ENCODE measurements at places on chromosomes 1 and 21.

- DNase-seq = no peak
Measured at GRCh38 chr1:116340506-116341231, 32.4 kb upstream of the ATP1A1 start.

- DNase-seq = no peak
Measured at GRCh38 chr1:152967201-152967600, 3.2 kb upstream of the SPRR4 start.

DNA sequence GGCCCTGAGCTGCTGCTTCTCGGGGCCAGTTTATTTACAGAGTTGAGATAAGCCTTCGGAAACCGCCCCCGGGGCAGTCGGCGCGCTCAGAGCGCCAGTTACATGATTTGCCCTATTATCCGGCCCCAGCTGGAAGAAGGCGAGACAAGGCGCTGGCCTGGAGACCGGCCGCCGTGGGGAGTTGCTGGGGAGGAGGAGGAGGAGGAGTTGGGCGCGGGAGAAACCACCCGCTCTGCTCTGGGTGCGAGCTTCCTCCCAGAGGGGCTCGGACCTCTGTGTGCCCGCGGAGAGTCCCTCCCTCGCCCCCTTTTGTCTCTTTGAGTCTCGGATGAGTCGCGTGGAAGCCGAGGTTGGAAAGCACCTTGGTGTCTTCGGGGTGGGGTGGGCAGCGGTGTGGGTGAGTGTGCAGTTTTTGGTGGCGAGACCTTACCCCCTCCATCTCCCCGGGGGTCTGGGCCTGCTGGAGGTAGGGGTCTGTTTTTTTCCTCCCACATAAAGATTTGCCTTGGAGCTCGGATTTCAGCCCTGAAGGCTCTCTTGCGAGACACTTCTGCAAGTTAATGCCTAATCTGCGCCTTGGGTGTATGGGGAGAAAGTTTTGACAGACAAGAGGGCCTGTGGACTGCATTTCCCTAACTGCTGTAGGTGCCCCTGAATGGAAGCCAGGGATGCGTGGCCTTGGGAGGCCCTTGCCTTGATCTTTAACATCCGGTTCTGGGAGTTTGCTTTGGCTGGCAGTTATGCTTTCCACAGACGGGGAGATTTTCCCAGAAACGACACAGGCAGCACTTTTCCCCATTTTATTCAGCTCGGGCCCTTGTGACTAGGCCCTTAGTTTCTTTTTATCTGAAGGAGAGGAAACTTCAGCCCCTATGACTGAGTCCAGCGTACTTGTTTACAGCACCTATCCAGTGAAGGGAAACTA is 80.0 kb downstream of the NDUFS5 start:
- peak; percentile 46 for DNase-seq

DNA sequence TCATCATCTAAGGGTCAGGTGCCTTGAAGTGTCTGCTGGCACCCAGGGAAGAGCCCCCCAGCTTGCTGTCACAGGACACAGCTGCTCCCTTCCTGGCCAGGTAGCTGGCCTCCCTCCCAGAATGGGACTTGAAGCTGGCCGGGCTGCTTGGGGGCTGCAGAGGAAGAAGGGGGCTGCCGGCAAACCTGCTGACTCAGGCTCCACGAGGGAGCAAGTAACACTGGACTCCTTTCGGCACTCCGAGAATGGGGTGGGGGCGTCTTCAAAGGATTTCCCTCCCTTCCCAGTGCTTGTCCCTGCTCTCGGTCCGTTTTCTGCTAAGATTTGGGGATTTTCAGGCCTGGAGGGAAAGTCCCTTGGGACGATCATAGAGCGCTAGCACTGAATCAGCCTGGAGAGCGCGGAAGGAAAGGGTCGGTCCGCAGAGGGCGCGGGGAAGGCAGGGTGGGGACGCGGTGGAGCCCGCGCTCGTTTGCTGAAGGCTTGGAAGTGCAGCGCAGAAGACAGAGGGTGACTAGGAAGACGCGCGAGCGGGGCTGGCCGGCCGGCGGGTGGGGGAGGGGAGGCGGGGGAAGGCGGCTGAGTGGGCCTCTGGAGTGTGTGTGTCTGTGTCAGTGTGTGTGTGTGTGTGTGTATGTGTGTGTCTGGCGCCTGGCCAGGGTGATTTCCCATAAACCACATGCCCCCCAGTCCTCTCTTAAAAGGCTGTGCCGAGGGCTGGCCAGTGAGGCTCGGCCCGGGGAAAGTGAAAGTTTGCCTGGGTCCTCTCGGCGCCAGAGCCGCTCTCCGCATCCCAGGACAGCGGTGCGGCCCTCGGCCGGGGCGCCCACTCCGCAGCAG is at the start of gene CSF1:
CSF1 (plus strand) TSS at position 727 of the 840 bp plus-strand sequence. CDS start 175 bp downstream, outside the sequence.
- DNase-seq = peak; percentile 70

DNA sequence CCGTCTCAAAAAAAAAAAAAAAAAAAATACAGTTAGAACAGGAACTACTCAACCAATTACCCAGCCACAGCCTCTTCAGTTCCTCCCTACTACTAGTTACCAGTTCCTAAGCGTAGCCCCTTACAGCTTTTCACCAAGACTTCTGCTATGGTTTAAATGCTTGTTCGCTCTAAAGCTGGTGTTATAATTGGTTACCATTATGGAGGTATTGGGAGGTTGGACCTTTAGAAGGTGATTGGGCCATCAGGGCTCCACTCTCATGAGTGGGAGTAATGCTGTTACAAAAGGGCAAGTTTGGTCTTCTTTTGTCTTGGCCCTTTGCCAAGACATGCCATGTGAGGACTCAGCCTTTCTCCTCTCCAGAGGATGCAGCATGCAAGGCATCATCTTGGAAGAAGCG is 3.0 kb upstream of the SMPDL3B start:
- no peak for DNase-seq

DNA sequence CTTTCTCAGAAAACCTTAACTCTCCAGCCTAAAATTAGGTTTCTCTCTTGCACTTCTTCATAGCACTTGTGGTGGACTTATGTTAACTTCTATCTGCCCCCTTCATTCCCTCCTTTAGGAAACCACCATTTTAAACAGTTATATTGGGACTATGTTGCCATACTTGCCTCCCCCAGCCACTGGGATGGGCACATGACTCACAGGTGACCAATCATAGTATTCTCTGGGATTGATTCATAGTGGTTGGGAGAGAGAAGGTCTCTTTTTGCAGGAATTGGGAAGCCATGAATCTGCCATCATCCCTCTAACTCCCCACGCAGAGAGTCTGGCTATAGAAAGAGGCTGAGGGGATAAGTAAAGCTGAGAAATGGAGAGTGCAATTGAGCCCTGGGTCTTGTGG is 50.4 kb upstream of the NRDC start:
- no peak for DNase-seq

GRCh38 chr1:207335695-207336363 is 14.4 kb downstream of the CD55 start:
- DNase-seq = no peak

- DNase-seq = no peak
Measured at GRCh38 chr1:181504399-181504842, 21.1 kb downstream of the CACNA1E start.

DNA sequence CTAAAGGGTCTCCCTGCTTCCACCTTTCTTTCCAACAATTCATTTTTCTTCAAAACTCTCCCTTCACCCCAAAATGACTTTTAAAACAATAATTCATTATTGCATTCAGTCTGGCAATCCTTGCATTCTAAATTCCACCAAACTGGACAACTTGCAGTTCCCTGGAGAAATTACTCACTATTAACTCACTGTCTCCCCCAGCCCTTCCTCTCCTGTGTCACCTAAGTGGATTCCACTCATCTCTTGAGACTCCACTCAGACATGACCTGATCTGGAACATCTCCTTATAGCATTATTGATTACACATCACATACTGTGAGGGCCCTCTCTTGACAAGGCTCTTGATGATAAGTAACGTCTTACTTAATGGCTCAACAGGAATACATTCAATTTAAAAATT is 257.1 kb downstream of the BRINP2 start:
- no peak for DNase-seq

DNA sequence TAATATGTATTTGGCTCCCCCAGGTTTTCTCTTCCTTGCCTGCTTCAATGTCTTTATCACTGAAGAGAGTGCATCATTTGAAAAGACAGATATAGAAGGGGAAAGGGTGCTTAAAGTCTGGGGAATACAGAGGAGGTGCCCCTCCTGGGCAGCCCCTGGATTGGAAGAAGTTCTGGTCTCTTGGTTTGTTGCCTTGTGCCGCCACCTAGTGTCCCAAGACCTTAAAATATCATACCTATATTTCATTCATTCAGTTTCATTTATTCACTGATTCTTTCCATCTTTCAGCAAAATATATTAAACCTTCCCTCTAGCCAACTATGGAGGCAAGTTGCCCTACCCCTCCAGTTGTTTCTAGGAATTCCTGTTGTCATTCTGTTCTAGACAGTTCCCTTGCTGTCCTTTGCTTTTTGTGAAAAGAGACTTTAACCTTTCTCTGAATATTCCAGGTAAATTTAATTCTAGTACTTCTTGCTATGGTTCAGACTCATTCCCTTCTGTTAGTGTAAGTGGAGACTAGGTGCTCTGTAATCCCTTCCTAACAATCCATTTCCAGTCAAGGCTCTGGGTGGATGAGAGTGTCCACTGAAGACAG is 56.1 kb downstream of the MEF2D start:
- peak; percentile 56 for DNase-seq

GRCh38 chr1:75136921-75137641 is 2.9 kb downstream of the LHX8 start:
- no peak for DNase-seq

DNA sequence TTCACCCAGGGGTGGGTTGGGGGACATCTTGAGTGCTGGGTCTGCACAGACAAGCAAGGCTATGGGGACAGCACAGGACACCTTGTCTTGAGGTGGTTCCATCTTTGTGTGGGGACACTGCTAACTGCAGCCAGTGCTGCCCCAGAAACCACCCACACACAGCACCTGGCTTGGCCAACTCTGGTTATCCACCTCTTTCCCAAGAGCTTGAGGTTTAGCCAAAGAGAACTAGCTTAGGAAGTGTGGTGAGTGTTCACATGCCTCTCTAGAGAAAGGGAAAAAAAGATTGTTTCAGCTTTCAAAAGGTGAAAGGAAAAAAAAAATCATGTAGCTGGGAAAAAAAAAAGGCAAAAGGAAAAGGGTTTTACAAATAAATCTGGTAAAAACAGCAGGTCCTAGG is 32.4 kb downstream of the BCAR3 start:
- DNase-seq = no peak

- DNase-seq = no peak
Measured at GRCh38 chr21:45041351-45041805, 33.0 kb upstream of the ADARB1 start.

- DNase-seq = no peak
Measured at GRCh38 chr1:210342986-210343780, 14.5 kb downstream of the HHAT start.

DNA sequence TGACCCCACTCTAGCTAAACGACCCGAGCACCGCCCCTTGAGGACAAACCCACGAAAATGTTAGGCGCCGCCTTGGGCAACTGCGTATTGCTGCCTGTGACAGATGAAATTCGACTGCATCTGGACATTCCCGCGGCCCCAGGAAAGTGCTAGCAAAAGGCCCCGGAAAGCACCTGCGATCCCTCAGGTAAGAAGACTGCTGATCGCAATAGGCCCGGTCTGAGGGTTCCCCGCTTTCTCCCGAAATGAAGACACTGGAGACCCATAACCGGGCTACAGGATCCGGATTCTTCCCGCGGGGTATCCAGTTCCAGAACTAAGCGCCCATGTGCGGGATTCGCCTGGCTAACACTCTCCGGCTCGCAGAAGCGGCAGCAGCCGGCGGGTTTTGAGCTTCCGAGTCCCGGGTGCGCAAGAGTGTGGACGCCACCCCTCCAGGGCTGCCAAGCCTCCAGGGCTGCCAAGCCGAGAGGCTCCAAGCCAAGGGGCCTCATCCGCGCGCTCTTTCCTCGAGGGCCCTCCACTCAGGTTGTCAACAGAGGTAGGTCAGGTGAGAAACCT is 157.9 kb upstream of the NBPF11 start:
- no peak for DNase-seq

DNA sequence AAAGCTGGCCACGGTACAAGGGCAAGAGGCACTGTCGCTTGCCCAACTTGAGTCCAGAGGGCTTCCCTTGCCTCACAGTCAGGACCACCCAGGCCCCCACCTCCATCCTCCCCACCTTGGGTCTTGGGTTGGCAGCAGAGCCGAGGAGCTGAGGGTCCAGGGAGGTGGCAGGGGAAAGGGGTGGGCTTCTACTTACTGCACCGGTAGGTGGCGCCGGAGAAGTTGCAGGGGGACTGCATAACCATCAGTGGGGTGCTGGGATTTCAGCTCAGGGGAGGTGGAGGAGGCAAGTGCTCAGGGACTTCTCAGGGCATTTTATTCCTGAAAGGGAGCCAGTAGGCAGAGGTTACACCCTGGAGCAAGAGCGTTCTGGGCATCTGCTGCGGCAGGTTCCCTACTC is 44.0 kb downstream of the TRIM62 start:
- DNase-seq = peak; percentile 31

DNA sequence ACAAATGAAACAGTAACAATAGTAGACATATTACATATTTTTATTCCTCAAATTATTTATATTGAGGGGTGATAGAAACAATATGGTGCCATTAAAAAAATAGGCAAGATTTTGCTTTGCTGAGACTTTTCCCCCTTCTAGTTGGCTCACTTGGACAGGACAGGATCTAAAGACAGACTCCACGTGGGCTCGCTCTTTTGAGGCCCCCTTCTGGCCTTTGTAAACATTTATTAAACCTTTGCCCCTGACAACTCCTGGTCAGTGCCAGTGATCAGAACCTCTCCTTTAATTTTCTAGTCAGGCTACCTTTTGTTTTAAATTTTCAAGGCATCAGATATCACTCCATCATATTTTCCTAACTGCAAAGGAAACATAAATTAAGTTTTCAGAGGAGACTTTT is 49.7 kb upstream of the IFI44L start:
- DNase-seq = no peak

DNA sequence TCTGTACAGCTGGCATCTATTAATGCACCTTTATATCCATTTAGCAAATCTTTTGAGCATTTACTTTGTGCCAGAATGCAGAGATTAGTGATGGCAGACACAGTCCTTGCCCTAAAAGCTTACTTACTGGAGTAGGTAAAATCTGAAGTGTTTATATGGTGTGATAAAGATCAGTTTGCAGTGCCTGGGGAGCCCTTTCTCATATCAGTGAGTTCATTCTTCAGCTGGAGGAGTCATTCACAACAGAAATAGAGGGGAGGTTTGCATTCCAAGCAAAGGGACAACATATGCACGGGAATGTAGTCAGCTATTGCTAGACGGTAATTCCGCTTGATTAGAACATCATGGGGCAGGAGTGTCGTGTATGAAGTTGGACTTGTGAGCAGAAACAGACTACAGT is 8.4 kb downstream of the SLC35F3 start:
- no peak for DNase-seq

- DNase-seq = no peak
Measured at GRCh38 chr1:187185389-187185788, 356.6 kb downstream of the PLA2G4A start.
